ENCODE measurements at places on chromosomes 16 and 17.

DNA sequence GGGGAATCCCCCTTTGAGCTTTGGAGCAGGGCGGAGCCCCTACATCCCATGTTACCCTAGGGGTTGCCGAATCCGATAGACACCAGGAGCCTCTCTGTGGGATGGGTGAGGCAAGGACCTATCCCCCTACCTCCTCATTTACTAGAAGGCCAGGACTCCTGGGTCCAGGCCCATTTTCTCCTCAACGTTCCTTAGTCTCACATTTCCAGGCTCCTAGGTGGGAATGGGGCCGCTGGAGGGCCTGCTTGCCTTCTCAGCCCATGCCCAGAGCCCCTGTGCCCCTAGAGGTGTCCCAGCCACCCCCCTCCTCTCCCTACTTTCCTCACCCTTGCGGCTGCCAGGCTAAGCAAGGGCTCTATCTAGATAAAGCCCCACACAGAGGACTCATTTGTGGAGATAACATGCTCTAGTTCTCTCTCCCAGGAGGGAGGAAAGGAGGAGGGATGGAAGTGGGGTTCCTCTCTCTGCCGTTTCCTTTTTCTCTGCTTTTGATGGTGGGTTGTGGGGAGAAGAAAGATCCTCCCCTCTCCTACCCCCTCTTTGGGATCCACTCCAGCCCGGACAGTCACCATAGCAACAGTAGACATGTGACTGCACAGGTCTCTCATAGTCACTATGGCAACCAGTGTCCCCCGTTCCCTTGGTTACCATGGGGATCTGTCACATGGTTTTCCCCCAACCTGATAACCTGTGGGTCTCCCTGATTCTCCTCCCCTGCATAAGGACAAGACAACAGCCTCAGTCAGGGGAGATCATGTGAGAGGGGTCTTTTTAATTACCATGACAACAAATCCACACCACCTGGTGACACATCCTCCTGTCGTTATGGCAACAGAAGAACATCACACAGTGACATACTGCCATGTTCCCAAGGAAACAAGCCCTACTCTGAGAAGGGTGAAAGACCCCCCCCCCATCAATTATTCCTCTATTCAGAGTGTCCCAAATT is 5.2 kb downstream of the CACNA1G start:
- DNase-seq = peak; percentile 12

GRCh38 chr17:9307313-9307998 is 268.2 kb downstream of the STX8 start:
- peak; percentile 65 for DNase-seq

DNA sequence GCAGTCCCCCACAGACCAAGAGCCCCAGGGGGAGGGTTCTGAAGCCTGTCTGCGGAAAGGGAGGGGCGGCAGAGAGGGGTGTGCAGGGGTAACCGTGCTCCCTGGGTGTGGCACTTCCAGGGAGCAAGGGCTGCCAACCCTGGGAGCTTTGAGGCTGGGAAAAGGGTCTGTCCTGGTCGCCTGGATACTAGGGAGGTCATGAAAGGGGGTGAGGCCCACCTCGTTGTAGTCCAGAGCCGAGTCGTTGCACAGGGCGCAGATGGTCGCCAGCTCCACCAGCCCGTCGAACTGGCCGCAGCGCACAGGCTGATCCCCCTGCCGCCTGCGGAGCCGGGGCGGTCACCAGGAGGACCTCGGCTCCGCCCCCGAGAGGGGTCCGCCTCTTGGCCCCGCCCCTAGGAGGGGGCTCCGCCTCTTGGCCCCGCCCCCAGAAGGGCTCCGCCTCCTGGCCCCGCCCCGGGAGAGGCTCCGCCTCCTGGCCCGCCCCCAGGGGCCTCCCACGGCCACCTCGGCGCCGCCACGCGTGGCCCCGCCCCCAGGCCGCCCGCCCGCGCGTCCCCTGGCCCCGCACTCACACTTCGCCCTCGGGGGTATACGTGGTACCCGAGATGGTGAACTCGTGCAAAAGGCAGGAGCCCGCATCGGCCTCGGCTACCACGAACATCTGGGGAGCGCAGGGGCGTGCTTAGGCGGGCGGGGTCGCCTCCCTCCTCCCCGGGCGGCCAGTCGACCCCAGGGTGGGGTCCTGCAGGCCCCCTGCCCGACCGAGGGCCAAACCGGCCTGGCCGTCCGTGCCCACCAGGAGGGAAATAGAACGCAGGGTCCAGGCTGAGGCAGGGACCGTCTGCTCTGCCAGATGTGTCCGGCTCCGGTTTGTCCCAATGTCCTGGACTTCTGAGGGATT is 19.5 kb downstream of the ATP2A3 start:
- peak; percentile 77 for DNase-seq

GRCh38 chr17:68397108-68397536 is 60.2 kb downstream of the WIPI1 start:
- DNase-seq = no peak

GRCh38 chr17:48470388-48471034 is 40.5 kb upstream of the SKAP1 start:
- no peak for DNase-seq

DNA sequence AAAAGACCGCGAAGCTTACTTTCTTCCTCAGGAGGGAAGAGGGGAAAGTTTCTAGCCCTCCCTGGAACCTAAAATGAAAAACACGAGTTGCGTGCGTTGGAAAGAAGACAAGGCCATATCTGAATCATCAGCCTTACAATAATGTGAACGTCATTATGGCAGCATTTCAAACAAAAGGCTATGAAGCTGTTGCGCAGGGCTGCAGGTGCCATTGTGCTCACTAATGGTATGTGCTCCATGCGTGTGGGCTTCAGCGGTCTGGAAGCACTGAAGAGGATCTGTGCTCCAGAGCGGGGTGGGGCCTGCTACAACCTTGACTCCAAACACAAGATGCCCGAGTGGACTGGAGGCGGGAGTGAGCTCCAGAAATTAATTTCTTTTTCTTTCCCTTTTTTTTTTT is 12.1 kb upstream of the CYB5B start:
- peak; percentile 67 for DNase-seq

GRCh38 chr16:4570688-4571321 is 14.7 kb downstream of the C16orf96 start:
- DNase-seq = no peak

DNA sequence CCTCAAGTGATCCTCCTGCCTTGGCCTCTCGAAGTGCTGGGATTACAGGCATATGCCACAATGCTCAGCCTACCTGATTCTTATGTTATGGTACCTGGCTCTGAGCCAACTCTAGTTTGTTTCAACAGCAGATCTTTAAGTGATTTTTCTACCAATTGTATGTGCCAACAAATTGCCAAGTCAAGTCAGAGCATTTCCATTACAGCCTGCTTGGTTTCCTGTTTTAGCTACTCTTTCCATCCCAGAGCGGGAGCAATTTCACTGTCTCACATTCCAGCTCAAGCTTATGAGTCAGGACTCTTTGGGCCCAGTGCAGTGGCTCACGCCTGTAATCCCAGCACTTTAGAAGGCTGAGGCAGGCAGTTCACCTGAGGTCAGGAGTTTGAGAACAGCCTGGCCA is 30.8 kb upstream of the RBBP6 start:
- DNase-seq = peak; percentile 72

DNA sequence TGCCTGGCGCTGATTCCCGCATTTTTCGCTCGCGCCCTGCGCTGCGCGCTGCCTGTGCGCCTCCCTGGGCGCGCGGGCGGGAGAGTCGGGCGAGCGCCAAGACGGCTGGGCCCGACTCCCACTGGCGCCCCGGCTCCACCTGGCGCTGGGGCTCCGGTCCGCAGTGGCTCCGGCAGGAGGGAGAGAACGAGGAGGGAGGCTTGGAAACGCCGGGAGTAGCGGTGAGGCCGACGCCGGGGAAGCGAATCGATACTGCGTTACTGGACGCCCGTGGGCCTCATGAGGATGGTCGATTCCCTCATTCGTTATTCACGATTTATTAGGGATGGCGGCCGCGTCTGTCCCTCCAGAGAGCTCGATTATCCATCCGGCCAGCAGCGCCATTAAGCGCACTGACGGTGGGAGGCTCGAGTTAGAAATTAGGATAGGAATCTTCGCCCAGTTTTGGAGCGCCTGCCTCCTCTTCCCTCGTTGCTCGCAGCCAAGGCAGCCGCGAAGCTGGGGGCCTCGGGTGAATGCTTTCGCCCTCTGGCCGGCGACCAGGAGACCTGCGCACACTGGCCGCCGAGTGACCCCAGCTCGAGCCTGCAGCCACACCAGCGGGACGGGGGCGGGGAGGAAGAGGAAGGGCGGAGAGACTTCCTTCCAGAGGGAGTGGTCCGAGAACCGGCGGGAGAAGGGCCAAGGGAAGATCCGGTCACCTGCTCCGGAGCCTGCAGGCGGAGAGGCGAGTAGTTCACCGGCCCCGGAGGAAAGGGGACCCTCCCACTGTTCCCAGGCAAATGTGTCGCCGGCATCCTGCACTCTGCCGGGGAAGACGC is 1.3 kb upstream of the PCGF2 start:
- DNase-seq = peak; percentile 75

DNA sequence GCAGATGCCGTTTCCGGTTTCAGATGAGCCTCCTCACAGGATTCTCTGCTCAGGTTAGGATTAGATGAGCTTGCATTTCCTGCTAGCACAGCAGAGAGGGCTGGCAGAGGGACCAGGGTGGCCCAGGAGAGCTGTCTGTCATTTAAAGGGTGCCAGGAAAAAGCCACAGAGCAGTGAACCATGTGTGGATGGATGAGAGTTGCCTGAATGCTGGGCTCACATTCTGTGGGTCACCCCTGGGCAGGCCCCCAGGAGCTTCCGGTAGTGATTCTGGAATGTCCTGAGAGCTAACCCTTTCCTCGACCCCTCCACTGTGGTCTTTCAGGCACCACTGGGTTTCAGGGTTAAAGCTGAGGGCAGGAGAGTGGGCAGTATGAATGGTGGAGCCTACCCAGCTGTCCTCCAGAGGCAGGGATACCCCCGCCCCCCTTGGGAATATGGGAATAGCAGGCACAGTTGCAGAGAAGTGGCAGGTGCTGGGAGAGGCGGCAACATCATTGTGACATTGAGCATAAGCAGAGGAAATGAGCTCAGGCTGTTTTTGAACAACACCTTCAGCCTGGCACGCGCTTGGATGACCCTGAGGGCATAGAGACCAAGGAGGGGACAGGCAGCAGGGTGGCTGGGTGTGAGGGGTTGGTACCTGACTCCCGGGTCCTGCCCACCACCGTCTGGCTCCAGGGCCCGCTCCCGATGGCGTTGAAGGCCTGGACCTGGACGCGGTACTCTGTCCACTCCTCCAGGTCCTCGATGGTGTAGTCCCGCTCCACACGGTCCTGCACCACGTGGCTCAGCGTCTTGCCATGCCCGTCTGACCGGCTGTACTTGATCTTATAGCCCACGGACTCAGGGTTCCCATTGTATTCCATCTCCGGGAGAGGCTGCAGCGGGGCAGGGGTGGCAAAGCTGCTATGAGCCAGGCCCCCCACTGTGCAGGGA is 83.0 kb upstream of the CDC42EP4 start:
- DNase-seq = no peak

GRCh38 chr17:72396121-72396520 is 275.3 kb downstream of the SOX9 start:
- no peak for DNase-seq

- DNase-seq = no peak
Measured at GRCh38 chr16:85227084-85227945, 115.0 kb upstream of the CIBAR2 start.

- no peak for DNase-seq
Measured at GRCh38 chr17:4818276-4818675, 11.3 kb downstream of the PLD2 start.
